ENCODE measurements at places on chromosomes 4 and X.
A peak's percentile ranks its signal among the peaks of the same experiment; 100 is the strongest.

- DNase-seq = no peak
These were observed 30.4 kb upstream of the QRFPR start for GRCh38 chr4:121411151-121411744.

GRCh38 chr4:48194971-48195370 is 60.9 kb upstream of the TXK start:
- no peak for DNase-seq

DNA sequence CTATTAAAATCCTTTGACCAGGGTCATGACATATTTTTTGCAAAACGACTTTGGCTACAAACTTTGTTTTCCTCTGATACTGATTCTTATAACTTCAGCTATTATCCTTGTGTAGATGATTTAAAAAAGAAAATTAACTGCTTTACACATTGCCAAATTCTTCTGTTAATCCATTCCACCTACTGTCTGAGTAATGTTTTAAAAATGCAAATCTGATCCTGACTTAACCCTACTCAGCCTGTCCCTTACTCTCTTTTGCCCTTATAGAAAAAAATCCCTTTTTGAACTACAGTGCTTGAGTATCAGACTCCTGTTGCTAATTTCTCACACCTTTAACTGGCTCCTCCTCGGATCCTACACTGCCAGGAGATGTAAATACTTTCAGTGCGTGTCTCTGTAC is 723.1 kb downstream of the ADGRL3 start:
- no peak for DNase-seq

GRCh38 chr4:41611124-41611838 is 73.3 kb downstream of the LIMCH1 start:
- no peak for DNase-seq

DNA sequence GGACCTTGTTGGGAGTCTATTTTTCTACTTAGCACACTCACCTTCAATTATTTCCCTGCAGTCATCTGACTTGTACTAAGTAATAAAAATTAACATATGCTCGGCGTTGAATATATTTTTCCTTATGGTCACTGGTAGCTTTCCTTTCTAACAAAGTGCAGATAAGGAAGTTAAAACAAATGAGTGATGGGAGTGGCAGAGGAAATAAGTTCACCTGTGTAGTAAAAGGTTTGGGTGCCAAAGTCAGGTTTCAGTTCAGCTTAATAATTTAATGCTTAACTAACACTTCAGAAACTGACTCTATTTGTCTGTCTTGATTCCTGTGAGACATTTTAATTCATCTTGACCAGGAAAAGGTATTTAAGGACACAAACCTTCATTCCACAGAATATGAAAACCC is 184.4 kb downstream of the PCDH7 start:
- no peak for DNase-seq

DNA sequence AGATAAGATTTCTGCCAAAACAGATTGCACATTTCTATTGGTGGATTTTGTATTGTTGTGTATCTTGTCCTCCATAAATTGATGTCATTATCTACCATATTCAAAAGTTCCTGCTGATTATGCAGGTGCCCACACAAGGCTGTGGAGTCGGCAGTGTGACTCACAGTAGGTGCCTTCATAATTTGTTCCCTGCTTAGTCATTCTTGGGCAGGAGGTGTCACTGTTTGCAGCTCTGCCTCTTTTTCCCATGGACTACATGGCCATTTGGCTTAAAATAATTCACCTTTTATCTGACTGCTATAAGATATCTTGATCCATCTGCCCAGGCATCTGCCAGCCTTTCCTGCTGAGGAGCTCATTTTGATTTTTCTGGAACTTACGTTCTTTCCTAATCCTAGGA is 33.6 kb upstream of the ENPEP start:
- no peak for DNase-seq

GRCh38 chr4:169663831-169664230 is 43.5 kb downstream of the CLCN3 start:
- DNase-seq = no peak

DNA sequence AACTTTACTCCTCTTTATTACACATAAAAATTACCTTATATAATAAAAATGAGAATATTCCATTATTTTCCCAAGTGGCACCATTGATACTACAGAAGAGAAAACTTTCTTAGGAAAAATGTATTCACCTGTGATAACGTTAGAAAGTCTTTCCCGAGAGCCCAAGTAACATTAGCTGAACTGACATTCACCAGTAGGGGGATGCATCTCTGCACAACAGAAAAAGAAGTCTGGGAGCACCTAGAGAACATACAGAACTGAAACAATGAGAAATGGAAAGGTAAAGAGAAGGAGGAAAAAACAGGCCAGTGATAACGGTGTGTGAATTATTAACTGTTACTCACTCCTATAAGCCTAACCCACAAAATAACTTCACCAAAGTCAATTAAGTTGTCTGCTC is 423.3 kb downstream of the CENPC start:
- DNase-seq = no peak

GRCh38 chr4:77308843-77309242 is 151.8 kb downstream of the CCNG2 start:
- no peak for DNase-seq

GRCh38 chr4:139311909-139312308 is 9.6 kb upstream of the NDUFC1 start:
- DNase-seq = no peak

DNA sequence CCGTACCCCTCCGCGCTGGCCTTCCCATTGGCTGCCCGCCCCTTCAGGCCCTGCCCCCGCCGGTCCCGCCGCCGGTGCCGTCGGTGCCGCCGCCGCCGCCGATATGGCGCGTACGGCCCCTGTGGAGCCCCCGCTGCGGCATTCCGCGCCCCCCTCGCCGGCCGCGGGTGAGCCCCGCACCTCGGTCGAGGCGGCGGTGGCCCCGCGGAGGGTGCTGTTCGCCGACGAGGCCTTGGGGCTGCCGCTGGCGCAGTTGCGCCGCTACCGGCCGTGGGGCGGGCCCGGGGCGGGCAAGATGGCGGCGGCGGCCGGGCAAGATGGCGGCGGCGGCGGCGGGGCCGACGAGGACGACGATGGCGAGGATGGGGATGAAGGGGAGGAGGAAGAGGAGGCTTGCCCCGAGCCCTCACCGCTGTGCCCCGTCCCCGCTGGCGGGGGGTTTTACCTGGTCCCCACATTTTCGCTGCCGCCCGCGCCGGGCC is at the start of gene PPP1R3F:
TSS of gene PPP1R3F (plus strand) at position 27 of the 482 bp plus-strand sequence. CDS start at position 104, 77 bp downstream.
- DNase-seq = no peak

DNA sequence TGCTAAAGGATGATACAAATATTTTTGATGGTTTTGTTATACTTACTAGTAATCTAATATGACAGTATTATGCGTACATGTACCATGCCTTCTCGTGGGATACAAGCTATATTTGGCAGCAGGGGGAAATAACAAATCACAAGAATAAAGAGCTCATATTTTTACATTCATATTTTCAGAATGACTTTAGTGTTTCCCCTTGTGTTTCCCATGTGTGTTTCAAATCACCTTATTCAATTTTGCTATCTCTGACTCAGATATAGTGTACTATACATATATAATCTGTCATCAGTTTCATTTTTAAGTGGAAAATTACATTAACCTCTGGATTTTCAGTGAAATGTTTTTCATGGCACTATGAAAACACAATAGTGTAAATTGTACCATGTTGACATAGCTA is 146.8 kb downstream of the RPA4 start:
- no peak for DNase-seq

GRCh38 chrX:34487364-34487763 is 169.7 kb downstream of the TMEM47 start:
- no peak for DNase-seq

DNA sequence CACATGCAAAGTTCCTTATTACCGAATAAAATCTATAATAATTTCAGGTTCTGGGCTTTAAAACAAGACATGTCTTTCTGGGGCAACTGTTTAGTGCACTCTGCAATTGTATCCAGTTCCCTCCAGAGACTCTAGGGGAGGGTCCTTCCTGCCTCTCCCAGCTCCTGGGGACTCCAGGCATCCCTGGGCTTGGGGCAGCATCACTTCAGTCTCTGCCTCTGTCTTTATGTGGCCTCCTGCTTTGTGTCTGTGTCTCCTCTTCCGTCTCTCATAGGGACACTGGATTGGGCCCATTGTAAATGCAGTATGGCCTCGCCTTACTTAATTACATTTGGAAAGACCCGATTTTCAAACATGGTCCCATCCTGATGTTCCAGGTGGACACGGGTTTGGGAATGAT is 10.9 kb upstream of the ASMTL start:
- DNase-seq = no peak

DNA sequence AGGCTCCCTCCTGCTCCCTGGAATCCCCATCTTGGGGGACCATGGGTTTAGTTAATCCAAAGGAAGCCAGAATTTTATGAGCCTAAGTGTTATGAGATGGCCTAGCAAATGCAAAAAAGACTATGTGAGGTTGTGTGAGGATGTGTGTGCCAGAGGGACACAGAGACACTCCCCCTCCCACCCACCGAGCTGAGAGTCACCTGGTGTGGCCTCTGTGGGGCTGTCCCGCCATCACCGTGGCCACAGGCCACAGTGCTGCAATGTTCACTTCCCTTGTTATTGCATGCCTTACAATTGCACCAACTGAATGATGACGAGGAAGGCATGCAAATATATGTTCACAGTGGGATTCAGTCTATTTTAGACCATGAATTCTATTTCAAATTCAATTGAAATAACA is 601 bp upstream of the FGFBP2 start:
- no peak for DNase-seq

DNA sequence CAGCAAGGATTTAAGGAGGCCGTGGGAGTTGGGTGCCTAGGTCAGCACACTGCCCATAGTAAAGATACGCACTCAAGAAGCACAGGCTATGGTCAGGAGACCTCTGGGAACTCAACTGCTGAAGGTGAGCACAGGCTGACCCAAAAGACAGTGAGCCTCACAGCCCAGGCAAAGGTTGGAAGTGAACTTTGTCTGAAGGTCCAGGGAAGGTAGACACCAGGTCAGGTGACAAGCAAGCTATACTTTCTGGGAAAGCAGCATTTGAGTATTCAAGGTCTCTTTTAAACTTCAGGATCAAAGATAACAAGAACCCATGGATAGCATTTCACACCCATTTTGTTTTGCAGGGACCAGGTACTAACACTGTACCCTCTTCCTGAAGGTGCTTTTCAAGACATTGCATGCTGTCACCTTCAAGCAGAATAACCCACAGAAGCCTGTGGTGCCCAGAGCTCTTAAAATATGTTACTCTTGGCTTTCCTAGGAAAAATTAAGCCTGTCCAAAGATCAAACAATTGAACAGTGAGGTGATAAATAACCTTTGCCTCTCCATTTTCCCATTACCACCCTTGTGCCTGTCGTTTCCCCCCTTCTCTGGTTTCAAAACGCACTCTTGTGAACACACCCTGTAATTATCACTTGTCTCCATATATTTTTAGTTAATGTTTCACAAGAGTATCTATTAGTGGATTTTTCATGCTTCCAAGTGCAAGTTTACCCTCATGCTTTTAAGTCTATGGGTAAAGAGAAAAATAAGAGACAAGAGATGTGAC is 3.4 kb upstream of the S100G start:
- DNase-seq = no peak

GRCh38 chrX:21438792-21439191 is 64.6 kb downstream of the CNKSR2 start:
- no peak for DNase-seq

DNA sequence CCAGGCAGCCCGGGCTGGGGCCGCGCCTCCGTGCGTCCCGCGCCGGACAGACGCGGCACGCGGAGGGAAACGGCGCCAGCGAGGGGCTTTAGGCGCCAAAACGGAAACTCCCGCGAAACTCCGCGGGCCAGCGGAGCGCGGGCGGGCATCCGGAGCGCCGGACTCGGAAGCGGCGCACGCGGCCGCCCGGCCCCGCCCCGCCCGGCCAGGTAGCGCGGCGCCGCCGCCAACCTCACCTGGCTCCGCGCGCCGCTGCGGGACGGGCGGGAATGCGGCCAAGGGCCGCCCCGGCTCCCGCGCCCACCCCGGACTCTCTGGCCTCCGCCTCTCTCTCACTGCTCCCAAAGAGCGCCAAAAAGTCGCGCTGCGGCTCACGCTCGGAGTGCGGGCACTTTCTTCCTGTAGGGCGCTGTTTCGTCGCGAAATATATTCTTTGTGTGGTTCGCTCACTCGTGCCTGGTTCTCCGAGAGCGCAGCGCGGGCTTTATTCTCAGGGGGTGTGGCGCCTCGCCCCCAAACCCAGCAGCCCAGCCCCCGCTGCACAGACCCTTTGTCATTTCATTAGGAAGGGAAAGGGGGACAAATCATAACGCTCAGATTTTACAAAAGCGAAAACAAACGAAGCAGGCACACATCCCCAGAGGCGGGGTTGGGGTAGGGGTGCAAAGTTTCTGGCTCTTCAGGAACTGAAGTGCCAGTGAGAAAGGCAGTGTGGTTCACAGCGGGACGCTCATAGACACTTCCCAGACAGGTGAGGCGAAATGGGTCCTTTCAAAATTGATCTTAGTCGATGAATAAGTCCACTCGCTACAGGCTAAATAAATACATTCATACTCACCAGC is 961 bp upstream of the MBNL3 start:
- peak; percentile 45 for DNase-seq

- DNase-seq = no peak
These were observed 92.1 kb downstream of the SLC9A7 start for GRCh38 chrX:46666831-46667230.

GRCh38 chrX:154542723-154543424 is 3.8 kb downstream of the G6PD start:
- DNase-seq = no peak

- no peak for DNase-seq
These were observed 11.1 kb downstream of the ACOT9 start for GRCh38 chrX:23731951-23732350.

GRCh38 chr4:59612235-59612634 is 1587.9 kb upstream of the ADGRL3 start:
- no peak for DNase-seq

GRCh38 chrX:70324326-70324725 is 34.4 kb downstream of the KIF4A start:
- DNase-seq = no peak

GRCh38 chr4:85952972-85953650 is 406.7 kb downstream of the MAPK10 start:
- DNase-seq = no peak

DNA sequence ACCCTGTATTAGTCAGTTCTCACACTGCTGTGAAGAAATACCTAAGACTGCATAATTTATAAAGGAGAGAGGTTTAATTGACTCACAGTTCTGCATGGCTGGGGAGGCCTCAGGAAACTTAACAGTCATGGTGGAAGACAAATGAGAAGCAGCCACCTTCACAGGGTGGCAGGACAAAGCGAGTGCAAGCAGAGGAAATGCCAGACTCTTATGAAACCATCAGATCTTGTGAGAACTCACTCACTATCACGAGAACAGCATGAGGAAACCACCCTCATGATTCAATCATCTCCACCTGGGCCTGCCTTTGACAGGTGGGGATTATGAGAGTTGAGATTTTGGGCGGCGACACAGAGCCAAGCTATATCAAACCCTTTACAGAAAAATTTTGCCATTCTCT is 722.4 kb downstream of the RAB28 start:
- no peak for DNase-seq

DNA sequence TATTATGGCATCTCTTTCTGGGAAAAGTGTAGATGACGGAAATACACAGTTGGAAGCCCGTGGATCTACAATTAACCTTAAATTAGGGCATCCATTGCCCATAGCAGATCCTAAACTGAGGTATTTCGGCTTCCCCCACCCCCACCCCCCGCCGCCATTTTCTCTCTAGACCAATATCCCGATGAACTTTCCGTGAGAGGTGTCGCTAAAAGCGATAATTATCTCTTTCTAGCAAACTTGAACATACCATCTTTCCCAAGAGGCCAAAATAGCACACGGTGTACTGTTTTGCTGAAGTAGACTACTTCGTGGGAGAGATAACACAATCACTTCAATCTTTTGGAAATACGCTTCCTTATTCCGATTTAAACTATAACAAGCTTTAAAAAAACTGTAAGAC is 554 bp downstream of the KLHL15 start:
- DNase-seq = no peak

All from NCI-H1105 (cell line).